ENCODE measurements at places on chromosomes 6 and 20. TPM values are rescaled to one million over a fixed set of nuclear protein-coding genes. Genes with fewer than 3 reads are reported as not detected.

RGS17 gene
- polyA plus RNA-seq = 2.3 TPM

LY6G5C gene
- 2.5 TPM for polyA plus RNA-seq

SCUBE3 gene
- polyA plus RNA-seq = 48.1 TPM

- no peak for DNase-seq
Observed at GRCh38 chr6:163607792-163608191, 193.3 kb downstream of the QKI start.

DNA sequence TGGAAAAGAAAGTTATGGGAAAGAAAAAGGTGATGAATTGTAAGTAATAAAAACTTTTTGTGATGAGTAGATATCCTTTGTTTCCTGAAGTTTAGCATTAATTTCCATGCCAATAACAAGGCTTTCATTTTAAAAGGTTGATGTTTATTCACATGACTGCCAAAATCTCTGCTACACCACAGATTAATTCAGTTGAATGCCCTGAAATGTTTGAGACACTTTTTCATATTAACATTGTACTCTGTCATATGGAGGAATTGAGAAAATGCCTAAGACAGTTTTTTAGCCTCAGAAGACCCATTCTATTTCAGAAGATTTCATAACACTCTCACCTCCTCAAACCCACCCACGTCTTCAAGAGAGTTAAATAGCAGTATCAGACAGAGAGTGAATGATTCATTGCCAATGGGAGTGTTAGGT lies 115.5 kb downstream of the ADGRG6 start:
- DNase-seq = no peak

GRCh38 chr6:93177438-93177837 lies 241.9 kb downstream of the EPHA7 start:
- DNase-seq = no peak

GRCh38 chr20:45892049-45892825 lies 1.1 kb downstream of the CTSA start:
- DNase-seq = no peak

- DNase-seq = no peak
Observed at GRCh38 chr6:126170433-126170832, 169.5 kb upstream of the CENPW start.

GRCh38 chr20:9059931-9060330 lies 9.0 kb upstream of the PLCB4 start:
- DNase-seq = no peak

- no peak for DNase-seq
Observed at GRCh38 chr20:22217712-22218352, 366.5 kb downstream of the FOXA2 start.

DNA sequence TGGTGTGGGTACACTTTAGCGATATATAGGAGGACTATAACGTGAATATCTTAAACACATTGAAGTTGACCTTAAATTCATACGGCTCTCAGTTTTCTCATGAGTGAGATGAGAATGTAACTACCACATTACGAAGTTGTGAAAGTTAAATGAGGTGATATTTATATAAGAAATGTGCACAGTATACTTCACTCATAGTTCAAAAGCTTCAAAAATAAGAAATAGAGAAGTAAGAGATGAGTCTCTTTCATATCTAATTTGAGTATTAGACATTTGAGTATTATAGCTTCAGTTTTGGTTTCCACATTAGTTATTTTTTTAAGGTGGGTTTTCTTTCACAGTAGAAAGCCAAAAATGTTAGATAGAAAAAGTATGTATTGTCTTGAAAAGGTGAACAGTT lies 183.3 kb downstream of the NKAIN2 start:
- no peak for DNase-seq

DNA sequence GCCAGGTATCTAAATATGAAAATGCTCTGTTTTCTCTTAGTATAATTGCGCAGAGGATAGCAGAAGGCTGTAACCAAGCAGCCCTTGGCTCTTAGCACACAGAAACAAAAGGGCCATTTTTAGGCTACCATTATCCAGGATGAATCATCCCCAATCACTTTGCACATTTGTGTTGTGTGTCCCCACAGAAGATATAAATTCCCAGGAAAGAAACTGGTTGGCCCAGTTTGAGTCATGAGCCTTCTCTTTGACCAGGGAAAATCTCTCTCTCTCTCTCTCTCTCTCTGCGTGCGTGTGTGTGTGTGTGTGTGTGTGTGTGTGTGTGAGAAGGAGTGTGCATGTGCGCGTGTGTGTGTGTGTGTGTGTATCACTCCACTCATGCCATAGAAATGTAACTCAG lies 178.5 kb downstream of the FRK start:
- DNase-seq = no peak
